ENCODE measurements at places on chromosomes 1 and 21.

- no peak for DNase-seq
Observed at GRCh38 chr1:227901906-227902640, 45.7 kb downstream of the WNT9A start.

GRCh38 chr1:226449823-226450222 is 41.9 kb upstream of the PARP1 start:
- DNase-seq = no peak

GRCh38 chr1:23810818-23811540 is 10.4 kb upstream of the GALE start:
- no peak for DNase-seq

GRCh38 chr1:27492796-27493195 is 2.8 kb upstream of the WASF2 start:
- DNase-seq = no peak

DNA sequence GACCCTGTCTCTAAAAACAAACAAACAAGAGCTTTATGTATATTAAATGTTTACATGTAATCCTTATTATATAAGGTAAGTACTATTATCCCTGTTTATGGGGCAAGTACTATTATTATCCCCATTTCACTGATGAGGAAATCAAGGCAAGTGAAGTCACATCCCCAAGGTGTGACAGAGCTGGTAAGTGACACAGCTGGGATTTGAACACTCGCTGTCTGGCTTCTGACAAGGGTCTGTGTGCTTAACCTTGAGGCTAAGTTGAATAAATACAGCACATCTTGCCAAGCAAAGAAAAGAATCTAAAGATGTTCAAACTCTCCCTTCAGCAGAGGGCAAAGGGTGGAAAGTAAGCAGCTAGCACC is 167.9 kb upstream of the IRF2BP2 start:
- DNase-seq = no peak

- no peak for DNase-seq
Observed at GRCh38 chr1:233293556-233294446, 1.7 kb downstream of the PCNX2 start.

DNA sequence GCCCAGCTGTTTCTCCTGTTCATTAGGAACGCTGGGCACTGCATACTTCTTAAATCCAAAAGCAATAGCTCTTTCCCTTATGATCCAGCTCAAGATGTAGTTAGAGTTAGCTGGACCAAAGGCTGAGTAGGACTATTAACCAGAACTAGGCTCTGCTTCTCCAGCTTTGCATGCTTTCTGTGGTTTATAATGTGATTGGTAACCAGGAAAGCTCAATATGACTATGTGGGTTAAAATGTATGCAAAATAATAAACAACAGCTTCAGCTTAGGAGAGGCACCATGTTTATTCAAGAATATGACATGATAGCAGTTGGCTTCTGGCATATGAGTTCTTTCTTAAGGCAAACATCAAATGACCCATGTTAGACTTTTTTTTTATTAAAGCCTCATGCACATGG is 73.8 kb downstream of the LYPLAL1 start:
- no peak for DNase-seq

DNA sequence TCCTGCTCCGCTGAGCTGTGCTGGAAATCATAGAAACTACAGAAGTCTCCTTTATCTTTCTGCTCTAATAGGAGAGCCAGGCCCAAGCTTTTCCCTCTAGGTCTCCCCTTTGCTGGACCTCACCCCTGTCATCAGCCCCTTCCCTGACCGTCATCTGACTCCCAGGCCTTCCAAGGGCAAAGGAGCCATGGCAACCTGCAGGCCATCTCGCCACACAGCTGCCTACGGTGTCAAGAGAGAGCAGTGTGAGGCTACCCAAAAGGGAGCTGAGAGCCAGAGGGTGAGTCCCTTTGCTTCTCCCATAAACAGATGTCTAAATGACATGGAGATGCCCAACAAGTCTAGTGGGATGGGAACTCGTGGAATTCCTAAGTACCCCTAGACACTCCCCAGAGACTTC is 37.6 kb upstream of the DIPK1A start:
- DNase-seq = no peak

DNA sequence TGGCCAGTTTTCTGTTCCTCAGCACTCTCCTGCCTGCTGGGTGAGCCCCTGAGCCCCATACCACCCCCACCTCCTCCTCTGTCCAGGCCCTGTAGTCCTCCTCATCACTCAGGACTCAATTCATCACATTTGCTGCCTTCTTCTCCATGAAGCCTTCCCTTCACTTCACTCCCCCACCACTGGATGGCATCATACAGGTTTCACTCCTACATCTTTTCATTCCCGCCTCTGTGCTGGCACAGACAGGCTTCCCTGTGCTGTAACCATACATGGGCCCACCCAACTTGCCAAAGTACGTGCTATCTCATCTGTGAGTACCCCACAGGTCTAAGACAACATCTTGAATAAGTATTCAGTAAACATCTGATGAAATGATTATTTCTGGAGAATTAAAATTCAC is 56.9 kb downstream of the SLC45A1 start:
- no peak for DNase-seq

- DNase-seq = no peak
Observed at GRCh38 chr1:153933430-153933829, 10.7 kb upstream of the GATAD2B start.

GRCh38 chr1:36951292-36951750 is 83.0 kb downstream of the GRIK3 start:
- no peak for DNase-seq

- DNase-seq = no peak
Observed at GRCh38 chr1:184635980-184636431, 118.7 kb downstream of the EDEM3 start.

DNA sequence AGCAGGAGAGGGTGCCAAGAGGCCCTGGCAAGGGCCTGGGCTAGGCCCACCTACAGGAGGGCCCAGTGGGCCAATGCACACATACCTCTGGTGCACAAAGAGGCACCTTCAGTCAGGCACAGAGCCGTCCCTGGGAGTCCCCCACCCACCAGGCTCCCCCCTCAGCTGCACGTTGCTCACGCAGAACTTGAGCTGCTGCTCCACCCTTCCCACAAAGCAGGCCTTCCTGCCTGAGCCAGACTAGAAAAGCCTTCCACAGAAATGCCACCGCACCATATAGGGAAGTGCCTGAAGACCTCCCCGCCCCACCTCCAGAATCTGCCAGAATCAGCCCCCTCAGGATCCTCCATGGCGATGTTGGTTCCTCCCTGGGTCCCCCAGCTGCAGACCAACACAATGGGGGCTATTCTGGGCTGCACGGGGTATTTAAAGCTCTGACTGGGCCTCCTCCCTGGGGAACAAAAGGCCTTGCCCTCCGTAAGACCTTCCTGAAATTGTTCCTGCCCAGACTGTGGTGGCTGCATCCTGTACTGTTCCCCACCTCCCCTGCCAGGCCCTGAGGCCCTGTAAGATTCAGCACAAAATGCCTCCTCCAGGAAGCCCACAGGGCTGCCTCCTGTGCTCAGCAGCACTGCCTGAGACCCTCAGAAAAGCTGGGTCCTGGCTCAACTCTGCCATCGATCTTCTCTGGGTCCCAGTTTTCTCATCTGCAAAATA is 27.2 kb downstream of the HSPG2 start:
- no peak for DNase-seq

GRCh38 chr1:176559878-176560277 is 96.9 kb downstream of the PAPPA2 start:
- DNase-seq = no peak

- no peak for DNase-seq
Observed at GRCh38 chr1:115630342-115630741, 11.4 kb upstream of the VANGL1 start.

GRCh38 chr1:12541274-12542137 is 76.5 kb downstream of the DHRS3 start:
- DNase-seq = no peak

DNA sequence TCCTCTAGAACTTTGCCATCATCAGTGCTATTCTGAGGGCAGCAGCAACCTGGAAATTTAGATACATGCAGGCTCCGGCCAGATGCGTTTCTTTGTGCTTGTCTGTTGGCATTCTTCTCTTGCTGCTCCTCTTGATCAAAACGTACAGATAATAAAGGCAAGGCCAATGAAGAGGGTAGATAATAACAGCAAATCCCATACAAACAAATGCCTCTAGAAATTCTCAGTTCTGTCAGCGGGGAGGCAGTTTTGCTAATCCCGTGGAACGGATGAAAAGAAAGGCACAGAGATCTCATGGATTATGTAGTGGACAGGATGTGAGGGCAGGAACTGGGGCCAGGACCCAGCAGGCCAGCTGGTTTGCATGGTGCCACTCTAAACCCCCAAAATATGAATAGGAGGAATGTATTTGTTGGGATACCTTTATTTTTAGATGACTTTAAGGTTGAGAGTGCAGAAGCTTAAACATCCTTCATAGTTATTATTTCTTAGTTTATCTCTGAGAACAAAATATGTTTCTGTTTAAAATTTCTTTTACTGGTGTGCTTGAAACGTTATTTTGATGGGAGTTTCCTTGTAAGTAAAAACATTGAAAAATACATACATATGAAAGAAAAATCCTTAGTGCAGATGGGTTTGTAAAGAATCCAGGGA is 1.5 kb downstream of the ITSN1 start:
- DNase-seq = no peak

DNA sequence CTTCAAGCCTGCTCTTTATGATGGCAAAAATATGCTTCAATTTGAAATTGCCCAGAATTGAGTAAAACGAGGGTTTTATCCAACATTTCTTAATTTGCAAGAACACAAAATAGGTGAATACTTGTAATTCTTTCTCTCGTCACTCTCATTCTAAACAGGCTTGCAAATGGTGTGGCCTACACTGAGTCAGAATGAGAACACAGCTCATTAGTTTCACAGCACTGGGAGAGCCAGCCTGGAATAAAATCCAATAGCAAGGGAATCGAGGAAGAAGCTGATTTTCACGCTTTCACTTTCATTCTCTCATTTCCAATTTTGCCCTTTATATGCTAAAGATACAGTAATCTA is 537.5 kb downstream of the LTN1 start:
- no peak for DNase-seq

- no peak for DNase-seq
Observed at GRCh38 chr1:152735648-152736047, 22.2 kb upstream of the KPRP start.

GRCh38 chr1:214842856-214843255 is 239.7 kb upstream of the KCNK2 start:
- no peak for DNase-seq

GRCh38 chr1:183277821-183278738 is 92.0 kb downstream of the LAMC2 start:
- DNase-seq = no peak

- DNase-seq = no peak
Observed at GRCh38 chr1:167567663-167568062, 14.1 kb upstream of the CREG1 start.

DNA sequence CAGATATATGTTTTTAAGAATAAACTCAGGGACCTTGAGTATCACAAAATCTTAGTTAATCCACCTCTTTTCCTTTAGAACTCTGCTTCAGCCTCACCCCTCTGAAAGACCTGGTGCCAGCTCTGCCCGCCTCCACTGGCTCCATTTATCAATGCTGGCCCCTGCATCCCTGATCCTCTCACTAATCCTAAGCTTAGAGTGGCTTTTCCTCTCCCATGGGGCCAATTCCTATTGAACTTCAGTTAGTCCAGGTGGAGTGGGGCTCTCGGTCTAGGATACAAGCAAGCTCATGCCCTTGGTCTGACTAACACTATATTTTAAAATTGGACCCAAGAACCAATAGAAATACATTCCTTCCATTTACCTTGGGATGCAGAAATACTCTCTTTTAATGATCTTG is 87.0 kb downstream of the RGS7 start:
- no peak for DNase-seq

GRCh38 chr1:87972811-87973210 is 644.1 kb downstream of the LMO4 start:
- no peak for DNase-seq
